ENCODE measurements at places on chromosomes 6 and 20.

DNA sequence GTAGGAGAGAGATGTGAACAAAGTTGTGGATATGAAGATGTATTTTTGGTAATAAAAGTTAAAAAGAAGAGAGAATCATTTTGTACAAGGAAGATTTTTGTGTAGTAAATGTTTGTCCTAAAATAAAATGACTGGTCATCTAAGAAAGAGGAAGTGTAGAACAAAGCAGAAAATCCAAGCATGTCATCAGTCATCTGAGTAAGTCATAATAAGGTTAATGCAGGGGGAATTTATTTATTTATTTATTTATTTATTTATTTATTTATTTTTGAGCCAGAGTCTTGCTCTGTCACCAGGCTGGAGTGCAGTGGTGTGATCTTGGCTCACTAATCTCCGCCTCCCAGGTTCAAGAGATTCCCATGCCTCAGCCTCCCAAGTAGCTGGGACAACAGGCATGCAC is 15.7 kb upstream of the CGA start:
- DNase-seq: no peak

GRCh38 chr6:158474961-158475343 is 84.9 kb upstream of the TMEM181 start:
- DNase-seq: no peak

- DNase-seq: no peak
Measured at GRCh38 chr6:26359765-26360164, 5.2 kb upstream of the BTN3A2 start.

DNA sequence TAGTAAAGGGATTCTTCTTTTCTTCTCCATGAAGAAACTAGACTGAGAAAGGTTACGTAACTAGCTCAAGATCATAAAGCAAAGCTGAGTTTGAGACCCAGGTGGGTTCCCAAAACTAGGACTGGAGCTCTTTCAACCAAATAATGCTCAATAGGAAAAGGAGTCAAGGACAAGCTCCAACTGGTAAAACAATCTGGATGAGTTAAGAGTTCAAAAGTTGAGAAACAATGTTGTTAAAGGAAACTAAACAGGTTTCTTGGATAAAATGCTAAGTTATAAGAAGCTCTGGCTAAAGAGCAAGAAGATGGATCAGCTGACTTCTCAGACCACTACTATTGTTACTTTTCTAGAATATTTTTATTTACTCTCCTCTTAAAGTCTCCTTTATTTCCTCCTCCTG is 137.3 kb downstream of the MMS22L start:
- DNase-seq: no peak

GRCh38 chr6:87483929-87484328 is 11.2 kb downstream of the SLC35A1 start:
- peak; percentile 9 for DNase-seq

DNA sequence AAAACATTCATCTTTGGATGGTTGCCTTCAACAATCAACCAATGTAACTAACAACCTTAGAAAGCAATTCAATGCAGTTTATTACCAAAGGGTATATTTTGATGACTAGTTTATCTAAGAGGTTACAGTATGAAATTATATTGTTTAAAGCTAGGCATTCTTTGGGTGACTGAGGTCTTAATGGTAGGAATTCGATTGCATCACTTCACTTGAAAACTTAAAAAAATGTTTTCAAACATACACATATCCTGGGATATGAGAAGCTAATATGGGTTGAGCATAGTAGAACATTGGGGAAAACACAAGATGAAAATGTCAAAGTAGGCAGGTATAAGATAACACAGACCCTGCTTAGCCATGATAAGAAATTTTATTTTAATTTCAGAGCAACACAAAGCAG is 144.6 kb upstream of the BMP5 start:
- DNase-seq: no peak

DNA sequence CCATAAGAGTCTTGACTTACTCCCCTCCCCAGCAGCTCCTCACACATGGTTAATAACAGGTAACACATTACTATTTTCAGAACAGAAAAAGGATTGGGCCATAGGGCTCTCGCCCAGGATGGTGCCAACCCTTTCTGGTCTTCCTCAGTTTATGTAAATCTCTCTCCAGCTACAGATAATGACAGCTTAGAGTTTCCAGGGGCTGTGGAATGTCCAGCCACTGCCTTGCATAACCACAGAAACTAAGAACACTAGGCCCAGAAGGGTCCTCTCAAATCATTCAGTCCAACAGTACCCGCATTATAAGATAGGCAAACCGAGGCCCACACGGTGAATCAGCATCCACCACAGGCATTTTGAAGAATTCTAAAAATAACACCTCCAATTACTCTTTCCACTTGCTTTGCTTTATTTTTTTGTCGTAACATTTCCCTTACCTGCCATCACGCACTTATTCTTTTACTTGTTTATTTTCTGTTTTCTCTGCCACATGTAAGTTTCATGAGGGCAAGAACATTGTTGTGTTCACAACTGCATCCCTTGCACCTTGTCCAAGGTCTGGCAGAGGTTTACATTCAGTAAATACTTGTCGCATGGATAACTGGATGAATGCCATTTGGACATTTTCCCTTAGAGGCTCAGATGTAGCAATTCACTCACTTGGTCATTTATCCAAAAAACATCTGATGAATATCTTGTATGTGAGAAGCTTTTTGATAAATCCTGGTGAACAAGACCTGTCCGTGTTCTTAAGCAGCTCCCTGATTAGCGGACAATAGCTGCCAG is 6.4 kb upstream of the SDC4 start:
- peak; percentile 65 for DNase-seq

- no peak for DNase-seq
Measured at GRCh38 chr20:49635166-49635565, 67.2 kb upstream of the PTGIS start.

- peak; percentile 55 for DNase-seq
Measured at GRCh38 chr20:6142348-6142993, 19.6 kb upstream of the FERMT1 start.

DNA sequence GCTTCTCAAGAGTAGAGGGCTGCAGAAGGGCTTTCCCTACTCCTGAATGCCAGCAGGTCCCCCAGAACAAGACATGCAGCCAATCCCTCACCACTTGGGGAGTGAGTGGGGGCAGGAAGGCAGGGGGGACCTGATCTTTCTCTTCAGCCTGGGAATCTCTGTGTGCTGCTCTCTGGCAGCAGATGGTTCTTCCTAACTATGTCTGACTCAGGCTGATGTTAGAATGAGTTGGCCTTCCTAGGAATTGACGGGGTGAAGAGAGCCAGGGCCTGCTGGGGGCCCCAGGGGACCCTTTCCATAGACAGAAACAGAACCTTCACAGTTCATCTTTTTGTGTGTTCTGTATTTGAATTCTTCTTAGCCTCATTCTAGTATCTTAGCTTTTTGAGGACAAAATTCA is 29.0 kb upstream of the TCP11 start:
- DNase-seq: no peak

GRCh38 chr20:6595704-6596103 is 171.8 kb upstream of the BMP2 start:
- no peak for DNase-seq

- DNase-seq: peak; percentile 55
Measured at GRCh38 chr6:160667639-160668481, 3.8 kb upstream of the LPA start.

GRCh38 chr6:2938632-2939083 is 32.7 kb downstream of the SERPINB6 start:
- DNase-seq: no peak

GRCh38 chr6:16139556-16139955 is 10.7 kb downstream of the MYLIP start:
- no peak for DNase-seq

DNA sequence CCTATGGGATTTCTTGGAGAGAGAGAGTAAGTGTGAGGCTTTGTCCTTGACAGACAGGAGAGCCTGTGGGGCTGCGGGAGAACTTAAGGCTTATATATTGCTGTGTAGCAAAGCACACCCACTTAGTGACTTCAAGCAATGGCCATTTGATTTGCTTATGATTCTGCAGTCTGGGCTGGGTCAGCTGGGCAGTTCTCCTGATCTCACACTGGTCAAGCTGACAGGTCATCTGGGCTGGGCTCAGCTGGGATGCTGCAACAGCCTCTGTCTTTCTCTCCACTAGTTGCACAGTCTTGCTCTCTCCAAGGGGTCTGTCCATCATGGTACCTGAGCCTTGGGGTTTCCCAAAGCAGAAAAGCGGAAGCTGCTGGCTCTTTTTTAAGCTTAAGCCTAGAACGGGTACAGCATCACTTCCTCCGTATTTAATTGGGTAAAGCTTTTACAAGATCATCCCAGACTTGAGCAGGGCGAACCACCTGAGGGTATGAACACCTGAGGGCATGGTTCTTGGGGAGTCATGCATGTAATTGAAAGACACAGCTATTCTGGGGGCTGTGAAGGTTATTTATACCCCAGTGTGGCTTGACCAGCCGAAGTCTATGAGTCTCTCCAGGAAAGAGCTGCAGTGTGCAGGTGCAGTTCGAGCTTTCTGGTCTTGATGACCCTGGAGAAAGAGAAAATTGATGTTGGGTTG is 13.3 kb upstream of the GGTLC1 start:
- no peak for DNase-seq

GRCh38 chr6:70142034-70142433 is 160.8 kb downstream of the COL9A1 start:
- DNase-seq: no peak

- DNase-seq: no peak
Measured at GRCh38 chr6:19032591-19033295, 645.6 kb downstream of the RNF144B start.

- no peak for DNase-seq
Measured at GRCh38 chr20:18496042-18496441, 983 bp downstream of the RBBP9 start.

DNA sequence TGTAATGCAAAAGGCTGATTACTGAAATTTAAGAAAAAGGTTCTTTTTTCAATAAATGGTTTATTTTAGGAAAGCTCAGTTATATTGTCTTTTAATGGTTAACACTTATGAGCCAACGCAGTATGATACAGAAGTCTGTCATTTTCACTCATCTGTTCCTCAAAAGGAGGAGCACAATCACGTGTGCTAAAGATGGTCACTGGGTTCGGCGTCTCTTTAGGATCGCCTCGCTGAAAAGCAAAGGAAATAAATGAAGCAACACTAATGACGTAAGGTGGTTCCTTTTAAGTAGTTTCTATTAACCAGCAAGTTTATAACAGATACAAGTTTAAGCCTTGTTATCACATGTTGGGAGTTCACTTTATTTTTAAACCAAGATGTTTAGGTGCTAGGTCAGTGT is 125.7 kb downstream of the MAP3K4 start:
- DNase-seq: no peak

GRCh38 chr20:10651227-10651990 is 22.4 kb downstream of the JAG1 start:
- no peak for DNase-seq

DNA sequence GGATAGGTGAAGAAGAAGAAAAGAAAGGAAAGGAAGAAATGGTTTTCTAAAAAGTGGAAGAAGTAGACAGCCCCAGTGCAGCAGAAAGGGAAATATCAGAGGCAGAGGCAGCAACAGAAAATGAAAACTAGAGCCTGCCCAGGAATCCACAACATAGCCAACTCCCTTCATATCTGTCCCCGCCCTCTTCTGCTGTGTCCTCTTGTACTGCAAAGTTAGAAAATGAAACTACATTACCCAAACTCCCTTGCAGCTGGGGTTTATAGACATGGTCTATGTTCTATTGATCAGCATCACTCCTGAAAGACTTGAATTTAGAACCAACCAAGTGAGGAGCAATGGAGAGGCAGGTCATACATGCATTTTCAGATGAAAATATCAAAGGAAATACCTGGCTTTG is 200.5 kb upstream of the PHACTR1 start:
- no peak for DNase-seq

DNA sequence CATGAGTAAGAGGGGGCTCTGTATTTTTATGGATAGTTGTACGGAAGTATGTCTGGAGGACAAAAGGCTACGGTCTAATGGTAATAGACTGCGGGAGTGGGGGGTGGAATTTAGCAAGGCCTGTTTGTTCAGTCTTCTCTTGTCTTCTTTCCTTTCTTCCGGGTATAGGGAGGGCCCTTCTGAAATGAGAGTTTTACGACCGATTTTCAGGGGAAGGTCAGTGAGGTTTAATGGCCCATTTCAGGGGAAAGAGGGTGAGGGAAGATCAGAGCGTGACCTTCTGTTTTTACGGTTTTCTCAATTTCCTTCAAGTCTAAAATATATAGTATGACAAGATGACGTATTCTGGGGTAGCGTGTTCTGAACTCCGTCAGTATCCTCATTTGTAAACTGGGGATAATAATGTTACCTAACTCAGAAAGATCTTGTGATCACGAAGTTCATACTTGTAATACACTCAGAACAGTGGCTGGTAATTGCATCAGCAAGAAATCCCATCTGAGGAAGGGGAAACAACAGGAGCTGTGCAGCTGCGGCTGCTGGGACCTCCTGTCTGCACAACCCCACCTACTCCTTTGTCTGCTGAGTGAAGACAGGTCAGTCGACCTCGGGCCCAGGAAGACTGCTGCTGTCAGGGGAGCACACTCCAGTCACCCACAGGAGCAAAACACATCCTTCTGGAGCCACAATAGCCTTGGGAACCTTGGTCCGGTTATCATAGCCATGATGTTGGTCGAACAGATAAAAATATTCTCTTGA is 90.4 kb downstream of the MAP3K7 start:
- no peak for DNase-seq

- DNase-seq: no peak
Measured at GRCh38 chr6:90151576-90152422, 144.8 kb downstream of the BACH2 start.

DNA sequence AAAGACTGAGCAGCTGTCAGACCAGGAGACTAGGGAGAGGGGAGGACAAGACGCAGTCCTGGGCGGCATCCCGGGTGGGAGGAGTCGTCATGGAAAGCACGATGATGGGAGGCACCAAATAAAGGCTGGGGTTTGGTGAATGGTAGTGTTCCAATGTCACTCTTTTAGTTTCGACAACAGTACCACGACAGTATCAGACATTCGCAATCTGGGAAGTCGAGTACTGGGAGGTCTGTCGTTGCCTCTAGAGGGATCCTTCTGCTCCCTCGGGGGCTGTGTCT is 32.1 kb downstream of the PSMG4 start:
- DNase-seq: no peak

DNA sequence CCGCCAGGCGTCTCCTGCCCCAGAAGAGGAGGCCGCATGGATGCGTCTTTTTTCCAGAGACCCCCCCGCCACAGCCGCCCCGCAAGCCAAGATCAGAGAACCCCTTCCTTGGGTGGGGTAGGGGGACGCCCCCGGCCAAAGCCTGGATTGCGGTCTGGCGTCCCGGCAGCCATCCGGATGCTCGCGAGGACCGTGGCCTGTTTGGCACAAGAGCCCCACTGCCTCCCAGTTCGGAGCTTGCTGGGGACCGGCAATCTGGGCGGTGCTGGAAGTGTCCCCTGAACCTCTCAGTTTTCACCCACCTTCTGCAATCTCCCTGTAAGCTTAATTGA is 924 bp downstream of the FAM162B start:
- DNase-seq: no peak

- no peak for DNase-seq
Measured at GRCh38 chr20:49646126-49646525, 67.6 kb downstream of the B4GALT5 start.

- no peak for DNase-seq
Measured at GRCh38 chr6:144162977-144163376, 12.7 kb downstream of the STX11 start.

All from stimulated activated CD4-positive, alpha-beta T cell treated with anti-CD3 and anti-CD28 coated beads, Interleukin-15, amount 100 ng/mL, for 24 hours (primary cell).